ENCODE measurements at places on chromosomes 16 and 17.

- no peak for DNase-seq
These were observed 1.1 kb upstream of the ADCY7 start for GRCh38 chr16:50265260-50265659.

- no peak for DNase-seq
These were observed 16.7 kb upstream of the CD300A start for GRCh38 chr17:74449773-74450172.

DNA sequence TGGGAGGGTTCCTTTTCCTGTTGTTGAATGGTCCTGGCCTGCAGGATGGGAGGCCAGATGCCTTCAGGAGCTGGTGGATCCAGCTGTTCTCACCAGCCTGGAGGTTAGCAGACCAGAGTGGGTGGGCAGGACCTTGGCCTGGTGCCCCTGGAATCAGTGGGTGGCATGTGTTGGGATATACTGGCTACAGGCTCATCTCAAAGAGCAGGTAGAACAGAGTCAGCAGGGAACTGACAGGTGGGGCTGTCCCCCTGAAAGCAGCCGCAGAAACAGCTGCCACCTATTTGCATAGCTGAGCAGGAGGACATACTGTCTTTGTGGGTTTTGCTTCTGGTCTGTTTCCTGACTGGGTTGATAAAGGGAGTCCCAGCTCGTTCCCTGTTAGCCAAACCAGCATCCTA lies 144.1 kb downstream of the RAB11FIP4 start:
- DNase-seq = no peak

GRCh38 chr17:48047113-48047740 lies 932 bp upstream of the NFE2L1 start:
- DNase-seq = no peak

DNA sequence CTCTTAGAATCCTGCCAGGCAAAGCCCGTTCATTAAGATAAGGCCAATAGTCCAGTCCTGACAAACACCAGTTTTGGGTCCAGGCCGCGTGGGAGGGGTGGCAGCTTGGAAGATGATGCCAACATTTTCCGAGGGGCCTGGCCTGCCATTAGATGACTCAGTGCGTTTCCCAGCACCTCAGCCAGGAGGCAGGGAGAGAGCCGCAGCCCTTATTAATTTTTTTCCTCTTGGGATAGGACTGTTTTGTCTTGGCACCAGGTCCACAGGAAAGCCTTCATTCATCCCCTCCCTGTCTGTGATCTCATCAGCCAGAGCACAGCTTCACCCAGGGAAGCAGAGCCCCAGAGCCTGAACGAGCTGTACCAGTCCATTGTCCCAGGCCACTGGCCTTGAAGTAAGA lies 4.7 kb upstream of the NDEL1 start:
- DNase-seq = no peak

GRCh38 chr17:55238179-55238930 lies 26.4 kb upstream of the HLF start:
- DNase-seq = peak; percentile 64

GRCh38 chr16:4803898-4804762 lies 1.7 kb upstream of the ROGDI start:
- no peak for DNase-seq

- no peak for DNase-seq
These were observed 289.0 kb downstream of the CEP112 start for GRCh38 chr17:65902831-65903522.

GRCh38 chr17:16512011-16512410 lies 20.0 kb upstream of the LRRC75A start:
- no peak for DNase-seq

GRCh38 chr17:67156269-67157199 lies 88.5 kb downstream of the HELZ start:
- peak; percentile 15 for DNase-seq

GRCh38 chr16:49854796-49855203 lies 1.1 kb downstream of the ZNF423 start:
- DNase-seq = no peak

DNA sequence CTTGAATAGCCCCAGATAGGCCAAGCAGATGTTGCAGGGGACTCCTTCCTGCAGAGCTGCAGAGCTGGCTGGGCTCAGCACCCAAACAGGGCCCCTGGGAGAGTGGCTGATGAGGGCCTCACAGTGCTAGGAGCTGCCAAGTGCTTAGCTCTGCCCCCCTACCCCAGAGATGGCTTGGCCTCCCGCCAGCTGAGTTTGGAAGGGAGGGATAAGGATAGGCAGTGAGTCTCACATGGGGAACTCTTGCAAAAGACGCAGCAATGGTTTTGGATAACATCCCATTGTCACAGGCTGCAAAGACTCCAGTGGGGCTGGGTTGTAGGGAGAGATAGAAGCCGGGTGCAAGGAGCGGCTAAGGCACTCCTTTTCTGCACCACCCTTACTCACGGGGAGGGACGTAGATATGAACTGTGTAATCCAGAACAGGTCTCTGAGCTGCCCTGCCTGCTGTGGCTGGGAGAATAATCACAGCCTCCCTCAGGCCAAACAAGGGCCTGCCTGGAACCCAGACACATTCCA lies 52.9 kb upstream of the MAF start:
- no peak for DNase-seq

DNA sequence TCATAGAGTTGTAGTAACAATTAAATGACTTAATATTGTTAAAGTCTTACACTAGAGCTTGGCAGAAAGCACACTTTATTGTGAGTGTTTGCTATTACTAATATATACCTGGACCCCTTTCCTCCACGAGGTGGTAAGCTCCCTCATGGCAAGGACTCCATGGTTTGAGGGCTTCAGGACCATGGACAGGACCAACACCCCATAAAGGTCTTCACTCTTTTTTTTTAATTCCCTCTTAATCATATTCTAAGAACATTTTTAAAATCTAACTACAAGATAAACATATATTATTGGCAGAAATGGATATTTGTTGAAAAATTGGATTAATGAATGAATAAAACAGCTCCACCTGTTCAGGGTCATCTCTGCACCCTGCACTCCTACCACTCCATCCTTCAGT lies 154.5 kb downstream of the CBLN1 start:
- no peak for DNase-seq

DNA sequence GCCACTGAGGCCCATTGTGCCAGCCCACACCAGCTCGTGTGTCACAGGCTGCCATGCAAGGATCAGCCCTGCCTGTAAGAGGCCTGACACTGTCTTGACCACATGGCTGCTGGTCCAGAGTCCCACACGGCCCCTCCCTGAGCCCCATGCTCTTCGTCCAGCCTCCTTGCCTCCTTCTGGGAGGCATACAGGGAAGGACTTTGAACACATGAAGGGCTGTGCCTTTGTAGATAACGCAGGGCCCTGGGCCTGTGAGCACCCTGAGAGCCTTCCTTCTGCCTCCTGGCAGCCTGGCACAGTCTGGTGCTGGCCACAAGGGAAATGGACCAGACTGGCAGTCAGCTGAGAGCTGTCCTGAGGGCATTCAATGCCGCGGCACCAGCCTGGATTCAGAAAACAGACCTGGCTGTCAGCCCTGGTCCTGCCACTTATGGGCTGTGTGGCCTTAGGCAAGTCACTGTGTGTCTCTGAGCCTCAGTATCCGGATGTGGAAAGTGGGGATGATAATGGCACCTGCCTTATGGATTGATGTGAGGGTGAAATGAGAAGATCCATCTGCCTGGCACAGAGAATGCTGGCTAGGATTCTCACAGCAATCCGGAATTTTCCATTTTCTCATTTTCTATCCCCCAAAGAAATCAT lies 19.2 kb upstream of the SPNS2 start:
- DNase-seq = no peak

DNA sequence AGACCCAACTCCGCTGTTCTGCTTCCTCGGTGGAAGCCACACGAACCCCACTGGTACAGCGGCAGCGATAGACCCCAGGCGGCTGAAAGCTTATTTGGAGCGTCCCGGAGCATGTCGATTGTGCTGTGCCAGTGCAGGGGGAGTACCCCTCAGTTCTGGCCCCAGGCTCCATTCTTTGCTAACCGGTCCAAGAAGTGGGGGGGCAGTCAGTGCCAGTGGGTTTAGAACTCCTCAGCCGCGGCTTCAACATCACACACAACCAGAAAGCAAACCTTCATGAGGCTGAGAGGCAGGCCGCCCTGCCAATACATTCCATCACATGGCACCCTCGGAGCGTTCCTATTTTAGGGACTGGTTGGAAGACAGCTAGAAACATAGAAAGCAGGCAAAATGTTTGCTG lies 1.7 kb upstream of the MNT start:
- DNase-seq = no peak

DNA sequence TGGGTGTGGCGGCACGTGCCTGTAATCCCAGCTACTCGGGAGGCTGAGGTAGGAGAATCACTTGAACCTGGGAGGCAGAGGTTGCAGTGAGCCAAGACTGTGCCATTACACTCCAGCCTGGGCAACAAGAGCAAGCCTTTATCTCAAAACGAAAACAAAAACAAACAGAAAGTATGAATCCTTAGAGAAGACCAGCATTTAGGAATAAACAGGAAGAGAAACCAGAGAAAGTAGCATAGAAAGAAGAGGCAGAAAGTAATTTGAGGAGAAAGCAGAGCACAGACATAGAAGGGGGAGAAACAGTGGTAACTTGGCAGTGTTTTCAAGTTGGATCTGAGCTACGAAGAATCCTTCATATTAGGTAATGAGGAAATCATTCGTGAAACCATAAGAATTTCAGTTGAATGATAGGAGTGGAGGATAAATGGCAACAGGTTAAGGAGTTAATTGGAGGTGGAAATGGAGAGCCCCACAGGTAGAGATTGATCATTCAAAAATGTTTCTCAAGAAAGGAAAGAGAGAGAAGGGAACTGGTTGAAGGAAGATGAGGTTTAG lies 9.7 kb upstream of the CCL2 start:
- DNase-seq = no peak

GRCh38 chr17:40961591-40961990 lies 5.2 kb downstream of the KRT39 start:
- no peak for DNase-seq

DNA sequence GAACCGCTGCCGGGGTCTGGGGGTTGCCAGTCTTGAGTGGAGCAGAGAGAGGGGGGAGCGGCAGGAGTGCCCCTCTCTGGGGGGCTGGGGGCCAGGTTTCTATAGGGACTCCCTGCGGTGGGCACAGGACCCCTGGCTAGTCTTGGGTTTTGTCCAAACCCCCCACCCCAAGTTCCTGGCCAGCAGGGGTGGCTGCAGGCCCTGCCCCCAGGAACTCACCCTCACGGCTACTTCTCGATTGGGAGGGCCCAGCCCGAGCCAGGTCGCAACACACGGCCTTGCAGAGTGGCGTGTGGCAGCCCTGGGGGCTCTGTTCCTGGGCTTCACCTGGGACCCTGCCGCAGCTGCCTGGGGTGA lies 601 bp downstream of the CDH15 start:
- DNase-seq = no peak

DNA sequence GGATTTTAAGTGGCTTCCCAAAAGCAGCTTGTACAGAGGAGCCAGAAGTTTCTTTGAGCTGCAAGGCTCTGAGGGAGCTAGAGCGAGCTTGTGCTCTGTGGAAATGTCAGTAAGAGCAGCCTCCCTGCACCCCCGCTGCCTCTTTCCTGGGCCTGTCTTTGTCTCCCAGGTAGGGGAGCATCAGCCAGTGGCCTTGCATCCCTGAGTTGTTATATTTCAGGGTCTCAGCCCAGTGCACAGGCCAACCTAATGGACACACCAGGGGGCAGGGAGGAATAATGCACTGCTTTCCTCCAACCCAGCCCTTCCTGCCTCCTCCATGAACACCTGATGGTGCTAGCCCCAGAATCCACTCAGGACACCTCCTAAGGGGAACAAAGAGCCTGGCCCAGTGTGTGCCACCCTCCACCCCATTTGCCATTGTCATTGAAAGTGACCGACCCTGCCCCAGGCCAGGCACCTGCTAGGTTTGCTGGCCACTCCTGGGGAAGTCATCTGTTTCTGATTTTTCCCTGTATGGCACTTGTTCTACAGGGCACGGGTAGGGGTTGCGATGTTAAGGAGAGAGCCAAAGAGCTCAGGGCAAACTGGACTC lies 6.3 kb downstream of the TPPP3 start:
- DNase-seq = no peak

DNA sequence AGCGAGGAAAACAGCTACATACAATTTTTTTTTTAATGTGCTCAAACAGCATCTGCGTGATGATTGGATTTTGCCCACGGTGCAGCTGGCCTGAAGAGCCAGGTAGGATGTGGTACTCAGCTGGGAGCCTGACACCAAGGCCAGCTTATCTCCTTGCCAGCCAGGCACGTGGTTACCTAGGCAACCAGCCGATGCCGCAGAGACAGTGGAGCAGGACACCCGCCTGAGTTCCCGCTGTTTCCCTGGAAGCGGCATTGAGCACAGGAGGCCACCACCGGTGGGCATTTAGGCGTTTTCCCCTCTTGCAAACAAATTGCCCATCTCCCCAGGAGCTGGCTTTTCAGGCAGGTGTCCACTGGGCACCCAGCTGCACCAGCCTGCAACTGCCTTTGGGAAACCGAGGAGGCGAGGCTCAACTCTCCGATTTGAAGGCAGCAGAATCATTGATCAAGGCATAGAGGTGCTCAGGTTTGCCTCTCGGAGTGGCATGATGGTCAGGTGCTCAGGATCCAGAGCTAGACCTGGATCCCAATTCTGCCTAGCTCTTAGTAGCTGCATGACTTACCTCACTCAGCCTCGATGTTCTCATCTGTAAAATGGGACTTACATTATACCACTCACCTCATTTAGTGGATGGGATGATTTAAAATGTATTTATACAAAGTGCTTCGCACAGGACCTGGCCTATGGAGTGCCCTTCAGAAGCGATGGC lies 137.5 kb upstream of the PLCG2 start:
- DNase-seq = no peak

DNA sequence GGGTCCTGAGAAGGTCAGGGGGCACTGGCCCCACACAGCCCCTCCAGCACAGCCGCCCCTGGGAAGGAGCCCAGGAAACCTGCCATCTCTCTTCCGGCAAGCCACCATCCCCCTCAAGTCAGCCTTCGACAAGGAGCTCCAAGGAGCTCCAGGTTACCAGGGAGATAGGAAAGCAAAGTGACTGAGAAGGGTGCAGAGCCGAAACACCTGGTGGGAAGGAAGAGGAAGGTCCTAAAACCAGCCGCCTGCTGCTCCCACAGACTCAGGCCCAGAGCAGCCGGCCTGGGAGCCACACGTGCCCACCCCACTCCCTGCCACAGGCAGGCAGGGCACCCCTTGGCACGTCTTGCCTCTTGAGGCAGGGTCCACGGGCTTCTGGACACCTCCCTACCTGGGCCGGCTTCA lies 80.7 kb downstream of the TIMM22 start:
- DNase-seq = no peak

DNA sequence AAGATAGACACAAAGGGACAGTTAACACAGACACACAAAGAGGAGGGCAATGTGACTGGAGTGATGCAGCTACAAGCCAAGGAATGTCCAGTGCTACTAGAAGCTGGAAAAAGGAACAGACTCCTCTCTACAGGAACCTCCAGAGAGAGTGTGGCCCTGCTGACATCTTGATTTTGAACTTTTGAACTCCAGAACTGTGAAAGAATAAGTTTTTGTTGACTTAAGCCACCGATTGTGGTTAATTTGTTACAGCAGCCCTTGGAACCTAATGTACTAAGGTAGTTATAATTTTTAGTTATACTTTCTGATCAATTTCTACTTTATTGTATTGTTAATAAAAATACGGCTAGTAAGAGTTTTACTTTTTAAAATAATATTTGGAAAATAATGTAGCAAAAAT lies 129.1 kb downstream of the MYO1D start:
- no peak for DNase-seq

GRCh38 chr16:52584354-52585320 lies 37.7 kb upstream of the TOX3 start:
- DNase-seq = no peak
